ENCODE measurements at places on chromosomes 6 and 20.

- DNase-seq: no peak
Observed at GRCh38 chr20:635893-636338, 17.1 kb downstream of the SRXN1 start.

DNA sequence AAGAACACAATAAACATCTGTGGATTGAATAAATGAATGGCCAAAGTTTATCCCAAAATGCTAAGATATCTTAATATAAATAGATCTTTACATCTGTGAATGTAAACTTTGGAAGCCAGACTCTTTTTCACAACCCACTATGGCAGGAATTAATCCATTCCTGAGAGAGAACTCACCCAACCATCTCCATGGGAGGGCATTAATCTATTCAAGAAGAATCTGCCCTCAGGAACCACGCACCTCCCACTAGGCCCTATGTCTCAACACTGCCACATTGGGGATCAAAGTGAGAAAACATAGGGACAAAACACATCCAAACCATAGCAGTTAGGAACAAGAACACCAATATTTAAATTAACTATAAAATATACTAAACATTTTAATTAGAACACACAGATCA lies 3.4 kb downstream of the UBE3D start:
- no peak for DNase-seq

- no peak for DNase-seq
Observed at GRCh38 chr6:163302747-163303146, 111.8 kb upstream of the QKI start.

DNA sequence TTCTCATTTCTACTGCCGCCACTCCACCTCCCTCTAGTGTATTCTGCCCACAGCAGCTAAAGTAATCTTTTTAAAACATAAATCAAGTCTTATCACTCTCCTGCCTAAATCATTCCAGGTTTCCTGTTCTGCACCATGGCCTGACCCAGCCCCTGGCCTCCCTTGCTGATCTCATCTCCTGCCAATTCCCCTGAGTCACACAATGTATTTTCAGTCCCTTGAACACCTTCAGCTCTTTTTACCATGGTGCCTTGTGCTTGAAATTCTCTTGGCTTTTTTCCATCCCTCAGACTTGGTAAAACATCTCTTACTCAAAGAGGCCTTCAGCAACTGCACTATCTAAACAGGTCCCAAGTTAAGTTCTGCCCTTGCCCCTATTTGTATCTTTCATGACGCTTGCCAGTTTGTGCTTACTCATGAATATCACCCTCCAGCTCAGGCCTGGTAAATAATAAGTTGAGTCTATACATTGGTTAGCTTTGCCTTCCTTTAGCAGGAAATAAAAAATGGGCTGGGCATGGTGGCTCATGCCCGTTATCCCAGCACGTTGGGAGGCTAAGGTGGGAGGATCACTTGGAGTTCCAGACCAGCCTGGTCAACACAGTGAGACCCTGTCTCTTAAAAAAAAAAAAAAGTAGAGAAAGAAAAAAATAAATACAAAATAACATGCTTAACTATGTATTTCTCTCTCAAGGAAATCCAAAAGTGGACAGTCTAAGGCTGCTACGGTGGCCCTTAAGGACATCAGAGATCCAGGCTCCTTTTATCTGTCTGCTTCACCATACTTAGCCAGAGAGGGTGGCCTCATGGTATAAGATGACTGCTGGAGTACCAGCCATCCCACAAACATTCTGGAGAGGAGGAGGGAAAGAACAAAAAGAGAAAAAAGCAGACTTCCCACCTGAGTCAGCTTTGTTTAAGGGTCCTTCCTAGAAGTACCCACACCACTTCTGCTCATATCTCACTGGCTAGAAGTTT lies 62.2 kb downstream of the ARFGEF2 start:
- no peak for DNase-seq

DNA sequence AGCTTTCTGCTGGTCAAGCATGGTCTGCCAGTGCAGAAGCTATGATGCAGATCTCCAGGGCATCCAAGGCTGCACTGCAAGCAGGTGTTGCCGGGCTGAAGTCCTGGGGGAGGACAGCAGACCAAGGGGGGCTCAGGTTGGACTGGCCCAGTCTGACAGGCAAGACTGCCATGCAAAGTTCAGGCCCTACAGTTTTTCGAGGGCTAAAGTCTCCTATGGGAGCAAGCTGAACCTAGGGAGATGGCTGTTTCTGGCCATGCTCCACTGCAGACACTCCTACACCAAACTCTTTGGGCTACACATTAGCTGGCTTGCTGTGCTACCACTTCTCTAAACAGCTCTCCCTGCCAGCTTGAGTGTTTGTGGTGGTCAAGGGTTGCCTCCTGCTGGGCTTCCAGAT lies 130.0 kb upstream of the SYNCRIP start:
- DNase-seq: no peak

DNA sequence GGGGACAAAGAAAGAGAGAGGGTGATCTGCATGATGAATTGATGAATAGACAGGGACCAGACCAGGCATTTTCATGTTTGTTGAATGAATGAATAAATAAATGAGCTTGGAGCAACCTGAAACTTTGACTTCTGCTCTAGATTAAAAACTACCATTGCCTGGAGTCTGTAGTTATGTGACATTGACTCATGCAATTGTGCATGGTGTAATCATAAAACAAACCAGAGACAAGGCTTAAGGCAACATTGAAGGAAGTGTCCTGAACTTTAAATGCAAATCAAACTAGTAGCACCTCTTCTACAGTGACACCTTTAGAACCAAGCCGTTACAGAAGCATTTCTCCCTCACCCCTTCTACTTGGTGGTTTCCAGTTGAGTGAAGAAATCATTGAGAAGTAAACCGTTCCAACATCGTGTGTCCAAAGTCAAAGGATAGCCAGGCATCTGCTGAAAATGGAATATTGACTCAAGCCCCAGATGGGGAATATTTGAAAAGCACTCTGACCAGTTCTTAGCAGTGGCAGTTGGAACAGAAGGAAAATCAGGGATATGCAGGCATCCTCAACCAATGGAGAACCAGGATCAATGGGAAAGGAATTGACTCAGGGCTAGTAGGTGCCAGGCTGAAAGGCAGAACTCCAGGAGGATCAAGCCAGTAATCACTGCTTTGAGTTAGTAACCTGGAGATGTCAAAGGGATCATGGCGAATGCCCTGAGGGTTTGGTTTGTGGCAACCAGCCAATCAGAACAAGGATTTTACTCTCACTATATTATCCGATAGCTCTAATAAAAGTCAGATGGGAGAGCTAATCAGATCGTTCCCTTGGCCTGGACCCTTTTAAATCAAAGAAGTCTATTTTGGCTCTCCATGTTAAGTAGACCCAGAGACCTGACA lies 171.2 kb upstream of the TSHZ2 start:
- DNase-seq: no peak

DNA sequence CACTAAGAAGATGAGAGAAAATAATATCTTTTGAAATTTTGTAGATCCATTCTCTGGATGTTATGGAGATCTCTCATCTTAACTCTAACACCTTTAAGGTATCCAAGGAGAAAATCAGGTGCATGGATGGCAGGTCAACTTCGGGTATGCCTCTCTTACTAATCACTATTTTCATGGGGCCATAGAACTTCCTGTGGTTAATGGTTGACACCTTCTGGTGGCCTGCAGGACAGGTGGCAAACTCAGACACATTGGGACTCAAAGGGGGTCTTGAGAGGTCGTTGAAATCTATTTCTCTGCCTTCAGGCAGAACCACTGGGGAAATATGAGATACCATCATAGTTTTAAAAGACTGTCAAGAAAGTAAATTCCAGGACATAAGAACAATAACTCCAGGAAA lies 76.5 kb downstream of the ADAT2 start:
- no peak for DNase-seq

GRCh38 chr6:94099072-94099471 lies 679.7 kb upstream of the EPHA7 start:
- no peak for DNase-seq

DNA sequence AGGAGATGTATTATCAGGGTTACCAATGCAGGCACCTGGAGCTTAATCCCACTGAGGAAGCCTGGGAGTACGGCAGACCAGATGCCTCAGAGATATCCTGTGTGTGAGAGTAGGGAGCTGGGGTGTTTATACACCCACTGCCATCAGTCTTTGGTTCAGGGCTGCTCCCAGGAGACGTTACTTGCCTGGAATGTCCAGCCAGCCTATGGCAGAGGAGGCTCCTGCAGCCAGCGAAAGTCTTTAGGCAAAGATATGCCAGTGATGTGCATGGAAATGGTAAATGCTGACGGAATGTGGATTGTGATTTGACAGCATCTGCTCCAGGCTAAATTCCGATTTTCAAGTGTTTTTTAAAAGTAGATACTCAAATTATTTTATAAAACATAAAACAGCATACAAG lies 282.0 kb downstream of the BTBD3 start:
- DNase-seq: no peak

- DNase-seq: no peak
Observed at GRCh38 chr20:21381619-21382018, 15.7 kb downstream of the NKX2-4 start.

DNA sequence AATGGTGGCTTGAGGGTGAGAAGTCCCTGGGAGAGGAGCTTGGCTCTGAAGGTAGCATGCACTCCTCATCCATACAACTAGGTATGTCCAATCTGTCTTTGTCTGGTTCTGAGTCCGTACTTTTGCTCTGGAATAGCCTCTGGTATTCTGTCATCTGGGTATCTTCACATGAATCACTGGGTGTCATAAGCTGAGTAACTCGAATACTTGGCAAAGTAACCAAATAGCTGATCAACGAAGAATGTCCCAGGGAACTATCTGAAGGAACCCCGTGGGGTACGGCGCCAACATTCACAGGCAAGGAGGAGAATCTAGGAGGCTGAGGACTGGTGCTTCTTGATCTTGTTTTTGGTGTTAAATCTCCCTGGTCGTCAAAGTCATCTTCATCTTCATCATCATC lies 184.8 kb downstream of the HIVEP2 start:
- no peak for DNase-seq

DNA sequence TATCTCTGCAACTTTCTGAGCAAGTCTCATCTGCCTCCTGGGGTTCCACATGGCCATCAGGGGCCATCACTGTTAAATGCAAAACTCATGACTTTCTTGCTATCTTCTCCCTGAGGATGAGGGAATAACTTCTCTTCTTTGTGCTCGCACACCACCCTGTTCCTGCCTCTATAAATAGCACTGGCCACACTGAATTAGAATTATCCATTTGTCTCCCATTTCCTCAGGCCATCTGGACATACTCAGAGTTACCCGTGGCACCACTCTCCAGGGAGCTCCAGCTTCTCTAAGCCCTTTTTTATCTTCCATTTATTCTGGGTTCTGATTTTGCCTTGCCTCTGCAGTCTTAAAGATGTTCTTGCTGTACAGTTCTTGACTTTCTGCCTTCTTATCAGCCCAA lies 72.8 kb upstream of the ECI2 start:
- DNase-seq: no peak
